ENCODE measurements at places on chromosomes 3 and 15.

- DNase-seq: no peak
Measured at GRCh38 chr3:7328339-7328738, 467.4 kb downstream of the GRM7 start.

DNA sequence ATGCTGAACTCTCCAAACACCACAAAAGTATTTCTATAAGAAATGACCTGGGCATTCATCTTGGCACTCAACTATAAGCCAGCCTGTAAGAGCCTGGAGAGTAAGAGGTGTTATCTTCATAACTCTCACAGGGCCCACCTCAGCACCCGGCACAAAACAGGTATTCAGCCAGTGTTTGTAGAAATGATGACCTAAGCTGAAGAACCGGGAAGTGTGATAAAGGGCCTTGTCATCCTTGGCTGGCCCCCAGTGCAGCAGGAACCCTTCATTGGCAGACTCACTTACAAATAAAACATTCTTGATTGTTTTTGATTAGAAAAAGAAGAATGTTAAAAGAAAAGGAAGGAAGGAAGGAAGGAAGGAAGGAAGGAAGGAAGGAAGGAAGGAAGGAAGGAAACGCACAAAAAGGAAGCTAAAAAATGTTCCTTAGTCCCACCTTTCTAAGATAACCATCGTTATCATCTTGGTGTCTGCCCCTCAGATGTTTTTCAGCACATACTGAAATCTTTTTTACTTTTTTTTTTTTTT lies 52.1 kb downstream of the DAPK2 start:
- DNase-seq: no peak

- DNase-seq: peak; percentile 94
Measured at GRCh38 chr3:45592830-45593707, 1.5 kb upstream of the LIMD1 start.

DNA sequence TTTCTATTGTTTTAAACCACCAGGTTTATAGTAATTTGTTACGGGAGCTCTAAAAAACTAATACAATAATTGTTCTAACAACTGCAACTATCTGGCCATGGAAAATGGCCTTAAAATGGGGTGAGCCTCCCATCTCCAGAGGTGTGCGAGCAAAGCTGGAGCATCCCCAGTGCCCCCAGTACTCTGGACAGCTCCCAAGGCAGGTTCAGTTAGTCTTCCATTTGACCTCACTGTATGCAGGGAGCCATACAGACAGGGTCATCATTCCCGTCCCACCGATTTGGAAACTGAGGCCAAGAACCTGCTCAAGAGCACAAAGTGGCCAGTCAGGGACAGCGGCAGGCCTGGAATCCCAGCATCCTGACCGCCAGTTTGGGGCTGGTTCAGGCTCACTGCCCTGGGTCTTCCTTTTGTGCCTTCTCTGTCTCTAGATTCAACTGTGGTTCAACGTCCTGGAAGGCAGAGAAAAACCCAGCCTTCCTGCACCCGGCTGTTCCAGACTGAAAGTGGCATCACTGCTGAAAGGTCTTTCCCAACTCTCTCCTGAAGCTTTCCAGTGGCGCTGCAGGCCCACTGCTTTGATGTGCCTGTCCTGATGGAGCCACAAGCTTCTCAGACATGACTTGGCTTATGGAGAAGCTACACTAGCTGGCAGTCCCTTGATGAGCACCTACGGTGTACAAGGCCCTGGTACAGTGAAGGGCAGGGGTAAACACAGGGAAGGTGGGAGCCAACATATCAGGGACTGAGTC lies 76.6 kb upstream of the LINGO1 start:
- no peak for DNase-seq

DNA sequence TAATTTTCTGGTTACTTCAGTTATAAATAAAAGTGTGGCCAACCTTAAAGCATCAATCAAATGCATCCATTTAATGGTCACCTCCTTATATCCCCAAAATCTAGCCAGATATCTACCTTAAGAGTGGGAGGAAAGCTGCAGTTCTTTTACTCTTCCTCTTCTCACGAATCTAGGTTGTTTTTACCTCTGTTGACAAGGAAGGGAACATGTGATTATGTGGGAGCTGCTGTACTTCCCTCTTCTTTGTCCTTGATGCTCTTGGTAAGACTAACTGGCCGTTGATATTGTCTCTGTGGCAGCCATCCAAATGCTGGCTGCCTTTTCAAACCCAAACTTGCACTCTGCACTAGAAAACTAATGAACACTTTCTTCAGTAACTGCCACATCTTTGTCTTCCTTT lies 275.3 kb upstream of the CADM2 start:
- no peak for DNase-seq

DNA sequence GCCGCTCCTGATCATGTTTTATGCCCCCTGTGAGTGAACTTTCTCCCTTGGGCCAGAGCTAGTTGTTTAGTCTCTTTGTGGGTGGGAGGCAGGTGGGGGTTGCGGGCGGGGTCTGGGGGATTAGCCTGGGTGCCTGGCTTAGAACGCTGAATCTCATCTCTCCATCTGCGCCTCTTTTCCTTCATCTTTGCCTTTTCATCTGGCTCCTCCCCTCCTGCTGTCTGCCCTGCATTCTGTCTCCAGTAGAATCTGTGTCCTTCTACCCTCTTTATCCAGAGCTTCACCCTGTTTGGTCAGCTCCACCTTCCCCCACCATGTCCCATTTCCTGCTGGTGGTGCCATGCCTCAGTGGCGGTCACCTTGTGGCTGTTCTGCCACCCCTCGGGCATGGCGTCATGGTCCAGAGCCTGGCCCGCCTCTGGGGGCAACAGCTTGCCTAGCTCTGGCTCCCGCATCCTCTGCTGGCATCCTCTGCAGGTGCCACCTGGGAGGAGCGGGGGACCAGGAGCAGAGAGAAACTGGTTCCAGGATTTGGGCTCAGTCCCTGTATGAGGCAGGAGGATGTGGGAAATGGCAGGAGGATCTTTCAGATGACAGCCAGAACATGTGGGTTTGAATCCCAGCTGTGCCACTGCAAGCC lies 44.3 kb downstream of the PDIA5 start:
- DNase-seq: no peak

- no peak for DNase-seq
Measured at GRCh38 chr3:10619989-10620832, 114.8 kb upstream of the ATP2B2 start.
